Thoracic aorta (tissue), 2 donors: ENCODE measurements at places on chromosomes 2 and 18.

- DNase-seq = no peak
These were observed 4.7 kb downstream of the CDK5R2 start for GRCh38 chr2:218964041-218964771.

DNA sequence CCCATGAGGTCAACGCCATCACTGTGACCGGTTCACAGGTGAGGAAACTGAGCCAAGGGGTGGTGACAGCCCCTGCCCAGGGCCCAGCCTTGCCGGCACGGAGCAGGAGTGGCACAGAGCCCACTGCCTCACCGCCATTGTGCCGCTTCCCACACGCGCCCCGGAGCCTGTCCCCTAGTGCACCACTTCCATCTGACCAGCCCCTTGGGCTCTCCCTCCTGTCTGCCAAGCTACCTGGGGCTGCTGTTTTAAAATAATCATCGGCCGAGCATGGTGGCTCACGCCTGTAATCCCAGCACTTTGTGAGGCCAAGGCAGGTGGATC is 49.7 kb upstream of the GLI2 start:
- DNase-seq = no peak

- no peak for DNase-seq
These were observed 2.0 kb upstream of the ECEL1 start for GRCh38 chr2:232489516-232490220.

GRCh38 chr2:232563580-232563979 is 13.1 kb downstream of the EIF4E2 start:
- DNase-seq = no peak

- no peak for DNase-seq
These were observed 19.4 kb downstream of the AGFG1 start for GRCh38 chr2:227491386-227491785.
